ENCODE measurements at places on chromosomes 12 and 14.

DNA sequence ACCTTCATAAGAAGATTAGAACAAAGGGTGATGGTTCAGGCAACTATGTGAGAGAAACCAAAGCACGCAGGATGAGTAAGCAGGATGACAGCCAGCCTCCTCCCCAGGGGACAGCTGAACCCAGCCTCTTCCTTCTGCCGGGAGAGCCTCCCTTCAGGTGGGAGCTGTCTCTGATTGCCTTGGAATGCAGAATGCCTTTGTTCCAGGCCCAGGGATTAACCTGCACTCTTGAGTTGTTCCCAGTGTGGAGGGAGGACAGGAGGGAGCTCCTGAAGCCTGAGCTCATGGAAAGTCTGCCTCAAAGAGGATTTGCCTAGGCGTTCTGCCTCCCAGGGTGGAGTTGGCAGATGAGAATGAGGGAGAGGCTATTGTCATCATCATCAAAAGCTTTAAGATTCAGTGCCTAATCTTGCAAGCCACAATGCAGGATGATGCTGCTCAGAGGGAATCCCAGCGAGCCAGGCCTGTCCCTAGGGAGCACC lies 3.6 kb upstream of the KRT6A start:
- DNase-seq: no peak

DNA sequence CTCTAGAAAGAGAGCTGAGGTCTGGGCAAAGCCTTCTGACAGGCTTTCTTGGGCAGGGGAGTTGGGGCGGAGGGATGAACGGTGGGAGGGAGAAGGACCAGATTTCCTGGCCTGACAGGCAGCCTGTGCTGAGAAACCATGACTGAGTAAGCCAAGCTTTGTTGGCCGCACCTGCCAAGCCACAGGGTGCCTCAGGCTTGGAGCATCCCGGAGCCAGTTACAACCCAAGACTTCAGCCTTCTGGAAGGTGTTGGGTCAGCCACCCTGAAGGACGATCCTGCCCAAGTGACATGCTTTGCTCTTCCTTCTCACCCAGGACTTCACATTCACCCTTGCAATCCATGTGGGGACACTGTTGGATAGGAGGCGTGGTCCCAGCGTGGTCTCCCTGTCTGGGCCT lies 21.0 kb upstream of the AQP2 start:
- no peak for DNase-seq

GRCh38 chr14:37411079-37411735 lies 183.8 kb downstream of the FOXA1 start:
- no peak for DNase-seq

GRCh38 chr12:74412606-74413230 lies 124.9 kb upstream of the ATXN7L3B start:
- DNase-seq: no peak

GRCh38 chr12:43655586-43655985 lies 103.0 kb downstream of the PUS7L start:
- DNase-seq: no peak

- no peak for DNase-seq
Measured at GRCh38 chr14:47483449-47483848, 192.0 kb downstream of the MDGA2 start.

- DNase-seq: no peak
Measured at GRCh38 chr14:62081951-62082350, 319.7 kb downstream of the SNAPC1 start.

All from stimulated activated CD8-positive, alpha-beta memory T cell treated with anti-CD3 and anti-CD28 coated beads, Interleukin-2, amount 100 ng/mL, for 48 hours (primary cell).